ENCODE measurements at places on chromosomes 6 and 20.

DNA sequence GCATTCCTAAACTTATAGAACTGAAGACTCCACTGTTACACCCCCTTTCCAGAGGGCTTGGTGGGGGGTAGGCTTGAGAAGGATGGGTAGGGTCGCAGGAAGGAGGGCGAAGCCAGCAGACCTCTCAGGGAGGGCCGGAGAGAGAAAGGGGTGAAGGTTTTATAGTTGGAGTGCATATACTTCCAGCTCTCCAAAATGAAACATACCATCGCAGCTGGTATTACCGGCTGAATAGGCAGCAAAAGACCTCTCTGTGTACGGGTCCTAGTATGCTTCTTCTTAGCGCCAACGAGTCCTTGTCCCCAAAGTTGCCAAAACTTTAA, 1.0 kb upstream of the VGLL2 start:
- no peak for DNase-seq

- DNase-seq: no peak
These were observed 166.6 kb downstream of the SASH1 start for GRCh38 chr6:148509119-148509799.

GRCh38 chr6:131443514-131443913, 129.5 kb upstream of the ARG1 start:
- peak; percentile 51 for DNase-seq

DNA sequence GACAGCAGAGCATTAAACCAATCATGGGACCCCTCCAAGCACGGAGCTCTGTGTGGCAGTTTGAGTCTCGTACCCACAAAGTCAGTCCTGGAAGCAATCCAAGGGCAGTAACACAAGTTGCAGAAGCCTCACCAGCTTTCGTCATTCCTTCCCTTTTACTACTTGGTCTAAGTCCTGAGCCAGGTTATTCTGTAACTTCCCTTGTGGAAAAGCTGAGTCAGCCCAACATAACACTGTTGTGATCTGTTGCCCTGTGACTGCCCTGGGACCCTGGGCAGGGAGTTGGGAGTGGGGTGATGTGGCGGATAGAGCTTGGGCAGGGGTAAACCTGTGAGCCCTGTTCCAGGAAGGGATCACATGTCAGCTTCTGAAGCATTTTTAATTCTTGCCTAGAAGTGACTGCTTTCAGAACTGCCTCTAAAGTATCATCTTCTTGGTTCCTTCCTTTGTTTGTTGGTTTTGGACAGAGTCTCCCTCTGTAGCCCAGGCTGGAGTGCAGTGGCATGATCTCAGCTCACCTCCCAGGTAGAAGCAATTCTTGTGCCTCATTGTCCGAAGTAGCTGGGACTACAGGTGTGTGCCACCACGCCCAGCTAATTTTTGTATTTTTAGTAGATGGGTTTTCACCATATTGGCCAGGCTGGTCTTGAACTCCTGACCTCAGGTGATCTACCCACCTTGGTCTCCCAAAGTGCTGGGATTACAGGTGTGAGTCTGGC, 183.7 kb upstream of the JAG1 start:
- DNase-seq: no peak

- no peak for DNase-seq
These were observed 64.1 kb upstream of the F13A1 start for GRCh38 chr6:6384520-6384919.

- DNase-seq: no peak
These were observed 418.0 kb upstream of the SULF2 start for GRCh38 chr20:48203252-48203651.
